ENCODE measurements at places on chromosomes 5 and 9.

GRCh38 chr9:27183131-27183530 is 74.1 kb downstream of the TEK start:
- no peak for DNase-seq

- DNase-seq: no peak
Observed at GRCh38 chr9:132984202-132985070, 5.9 kb downstream of the GFI1B start.

DNA sequence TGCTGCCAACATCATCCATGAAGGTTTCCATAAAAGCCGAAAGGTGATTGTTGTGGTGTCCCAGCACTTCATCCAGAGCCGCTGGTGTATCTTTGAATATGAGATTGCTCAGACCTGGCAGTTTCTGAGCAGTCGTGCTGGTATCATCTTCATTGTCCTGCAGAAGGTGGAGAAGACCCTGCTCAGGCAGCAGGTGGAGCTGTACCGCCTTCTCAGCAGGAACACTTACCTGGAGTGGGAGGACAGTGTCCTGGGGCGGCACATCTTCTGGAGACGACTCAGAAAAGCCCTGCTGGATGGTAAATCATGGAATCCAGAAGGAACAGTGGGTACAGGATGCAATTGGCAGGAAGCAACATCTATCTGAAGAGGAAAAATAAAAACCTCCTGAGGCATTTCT is 10.1 kb downstream of the TLR4 start:
- DNase-seq: no peak

- no peak for DNase-seq
Observed at GRCh38 chr9:92506184-92506857, 24.0 kb upstream of the ASPN start.

DNA sequence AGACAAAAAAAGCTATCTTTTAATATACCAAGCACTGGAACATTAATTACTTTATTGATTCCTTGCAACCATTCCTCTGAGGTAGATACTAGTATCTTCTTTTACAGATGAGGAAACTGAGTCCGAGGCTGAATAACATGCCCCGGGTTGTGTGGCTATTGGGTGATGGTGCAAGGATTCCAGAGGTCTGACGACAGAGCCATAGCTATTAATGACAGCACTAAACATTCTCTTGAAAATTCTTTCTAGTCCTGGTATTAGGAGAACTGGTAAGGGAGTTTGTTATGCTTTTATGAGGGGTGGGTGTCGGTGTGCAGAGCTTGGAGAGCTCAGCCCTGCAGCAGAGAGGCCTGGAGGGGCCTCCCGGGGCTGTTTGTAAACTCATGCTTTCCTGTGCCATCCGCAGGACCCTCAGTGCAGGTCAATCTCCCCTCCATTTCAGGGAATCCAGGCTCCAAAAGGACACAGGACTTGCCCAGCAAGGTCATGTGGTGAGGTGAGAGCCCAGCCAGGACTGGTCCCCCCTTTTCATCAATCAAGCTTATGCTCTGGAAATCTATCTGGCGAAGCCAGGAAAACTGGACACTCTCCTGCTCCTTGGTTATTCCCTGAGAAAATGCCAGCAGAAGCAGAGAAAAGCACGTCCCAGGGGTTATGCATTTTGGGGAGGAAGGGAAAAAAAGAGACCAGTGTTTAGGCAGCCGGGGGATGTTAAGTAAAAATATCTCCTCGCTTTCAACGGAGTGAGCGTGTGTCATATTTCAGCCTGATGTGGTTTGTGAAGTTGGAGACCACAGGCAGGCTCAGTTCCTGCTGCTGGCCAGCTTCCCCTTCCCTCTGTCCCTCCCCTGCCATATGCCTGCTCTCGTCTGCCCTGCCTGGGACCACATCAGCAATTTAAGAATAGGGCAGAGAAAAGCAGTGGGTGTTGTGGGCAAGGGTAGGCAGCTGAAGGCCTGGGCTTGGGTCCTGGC is 3.7 kb downstream of the GSN start:
- DNase-seq: no peak

- DNase-seq: no peak
Observed at GRCh38 chr5:72185496-72186329, 78.4 kb downstream of the MAP1B start.

GRCh38 chr9:1034271-1034670 is 15.9 kb upstream of the DMRT2 start:
- DNase-seq: no peak

GRCh38 chr5:73233461-73234203 is 60.6 kb downstream of the TMEM174 start:
- no peak for DNase-seq

GRCh38 chr9:82531795-82532194 is 531.1 kb downstream of the RASEF start:
- DNase-seq: no peak

GRCh38 chr5:175752826-175753535 is 95.1 kb downstream of the HRH2 start:
- DNase-seq: no peak

GRCh38 chr5:10538103-10538788 is 25.6 kb upstream of the ANKRD33B start:
- no peak for DNase-seq

DNA sequence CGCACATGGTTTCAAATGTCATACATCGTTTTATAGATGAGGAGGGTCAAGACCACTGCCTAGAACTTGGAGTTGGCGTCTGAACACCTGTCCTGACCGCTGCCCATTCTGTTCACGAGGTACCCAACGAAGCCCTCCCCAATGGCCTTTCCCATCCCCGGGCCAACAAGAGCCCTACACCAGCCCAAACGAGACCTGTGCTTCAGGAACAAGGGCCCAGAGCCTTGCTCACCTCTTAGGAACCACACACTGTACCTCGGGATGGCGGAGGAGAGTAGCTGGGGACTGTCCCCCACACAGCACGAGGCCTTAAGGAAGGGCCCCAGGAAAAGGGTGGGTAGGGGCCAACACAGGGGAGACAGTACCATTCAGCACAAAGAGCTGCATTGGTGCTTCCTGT is 3.0 kb downstream of the SURF6 start:
- no peak for DNase-seq

GRCh38 chr5:3006526-3006925 is 255.0 kb upstream of the IRX2 start:
- no peak for DNase-seq

- DNase-seq: no peak
Observed at GRCh38 chr5:147445917-147446316, 64.0 kb downstream of the DPYSL3 start.

DNA sequence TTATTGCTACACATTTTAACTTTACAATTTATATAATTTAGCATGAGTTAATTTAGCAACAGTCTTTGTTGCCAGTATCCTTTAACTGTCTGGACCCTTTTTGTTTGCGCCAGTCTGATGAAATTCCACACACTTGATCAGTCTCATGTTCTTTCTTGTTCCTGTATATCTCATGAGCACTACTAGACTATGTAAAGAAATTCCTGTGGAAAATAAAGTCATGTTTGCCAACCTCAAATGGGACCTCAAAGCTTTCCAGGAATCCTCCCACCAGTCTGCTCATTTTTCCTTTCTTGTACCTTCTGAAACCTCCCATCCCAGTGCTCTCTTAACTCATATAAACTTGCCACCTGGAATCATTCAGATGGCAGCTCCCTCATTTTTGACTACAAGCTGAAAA is 8.0 kb downstream of the DMXL1 start:
- no peak for DNase-seq

DNA sequence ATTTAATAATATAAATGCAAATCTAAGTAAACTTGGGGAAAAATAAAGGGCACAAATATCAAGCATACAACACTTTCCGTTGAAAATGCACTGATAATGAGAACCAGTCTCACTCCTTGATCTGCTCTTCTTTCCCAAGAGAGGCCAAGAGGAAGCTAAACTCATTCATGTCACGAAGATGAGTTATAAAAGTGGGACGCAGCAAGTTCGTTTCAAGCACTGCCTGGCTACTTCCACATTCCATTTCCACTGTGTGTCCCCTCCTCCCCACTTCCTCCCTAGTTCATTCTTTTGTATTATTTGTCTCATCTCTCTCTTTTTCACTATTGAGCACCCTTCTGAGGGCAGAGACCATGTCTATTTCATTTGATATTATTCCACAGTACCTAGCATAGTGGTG is 158.1 kb downstream of the SLC24A2 start:
- no peak for DNase-seq

- DNase-seq: no peak
Observed at GRCh38 chr9:5784526-5785315, 48.2 kb downstream of the ERMP1 start.

- DNase-seq: no peak
Observed at GRCh38 chr5:123090661-123091297, 1.7 kb downstream of the PRDM6 start.

DNA sequence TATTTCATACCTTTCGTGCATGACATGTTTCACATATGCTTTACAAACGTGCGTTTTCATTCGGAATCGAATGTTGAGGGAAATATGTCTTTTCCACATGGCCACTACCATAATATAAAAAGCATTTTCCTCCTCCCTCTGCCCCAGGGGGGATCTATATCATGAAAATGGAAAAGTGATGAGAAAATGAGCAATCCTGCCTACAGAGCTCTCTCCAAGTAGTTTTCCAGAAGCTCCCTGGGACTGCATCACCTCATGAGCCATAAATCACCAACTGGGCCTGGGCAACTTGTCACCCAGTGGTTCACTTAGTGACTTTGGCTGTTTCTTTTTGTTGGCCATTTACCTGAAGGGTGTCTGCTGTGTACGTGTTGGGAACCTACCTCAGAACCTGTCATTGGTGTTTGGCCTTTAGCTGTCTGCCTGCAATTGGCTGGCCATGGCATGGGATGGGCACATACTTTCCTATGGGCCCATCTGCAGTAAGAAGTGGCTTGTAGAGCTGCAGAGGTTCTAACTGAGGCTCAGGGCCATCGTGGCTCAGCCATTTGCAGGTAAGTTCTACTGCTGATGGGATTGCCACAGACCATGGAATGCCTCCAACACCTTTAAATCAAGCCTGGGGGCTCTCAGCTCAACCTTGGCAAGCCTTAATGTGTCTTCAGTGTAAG is 9.5 kb upstream of the TIFAB start:
- no peak for DNase-seq

DNA sequence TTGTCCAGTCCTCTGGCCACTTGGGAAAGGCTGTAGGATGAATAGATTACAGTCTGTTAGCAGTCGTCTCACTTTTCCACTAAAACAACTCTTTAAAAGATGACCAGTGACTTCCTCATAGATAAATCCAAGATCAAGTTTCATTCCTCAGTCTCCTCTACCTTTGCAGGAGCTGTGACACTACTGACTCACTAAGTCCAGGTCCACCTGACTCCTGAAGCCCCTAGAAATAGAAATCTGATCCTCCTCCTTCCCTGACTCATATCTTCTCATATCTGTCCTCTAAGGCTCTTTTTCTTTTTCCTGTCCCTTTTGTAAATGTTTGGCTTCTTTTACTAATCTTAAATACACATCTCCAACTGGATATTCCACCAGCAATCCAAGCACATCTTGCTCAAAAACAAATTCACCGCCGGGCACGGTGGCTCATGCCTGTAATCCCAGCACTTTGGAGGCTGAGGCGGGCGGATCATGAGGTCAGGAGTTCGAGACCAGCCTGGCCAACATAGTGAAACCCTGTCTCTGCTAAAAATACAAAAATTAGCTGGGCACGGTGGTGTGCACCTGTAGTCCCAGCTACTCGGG is 2.6 kb downstream of the CCDC125 start:
- DNase-seq: no peak

GRCh38 chr9:104094534-104095015 is 466 bp downstream of the SMC2 start:
- DNase-seq: no peak

- no peak for DNase-seq
Observed at GRCh38 chr9:86046930-86047341, 52.4 kb downstream of the GOLM1 start.

DNA sequence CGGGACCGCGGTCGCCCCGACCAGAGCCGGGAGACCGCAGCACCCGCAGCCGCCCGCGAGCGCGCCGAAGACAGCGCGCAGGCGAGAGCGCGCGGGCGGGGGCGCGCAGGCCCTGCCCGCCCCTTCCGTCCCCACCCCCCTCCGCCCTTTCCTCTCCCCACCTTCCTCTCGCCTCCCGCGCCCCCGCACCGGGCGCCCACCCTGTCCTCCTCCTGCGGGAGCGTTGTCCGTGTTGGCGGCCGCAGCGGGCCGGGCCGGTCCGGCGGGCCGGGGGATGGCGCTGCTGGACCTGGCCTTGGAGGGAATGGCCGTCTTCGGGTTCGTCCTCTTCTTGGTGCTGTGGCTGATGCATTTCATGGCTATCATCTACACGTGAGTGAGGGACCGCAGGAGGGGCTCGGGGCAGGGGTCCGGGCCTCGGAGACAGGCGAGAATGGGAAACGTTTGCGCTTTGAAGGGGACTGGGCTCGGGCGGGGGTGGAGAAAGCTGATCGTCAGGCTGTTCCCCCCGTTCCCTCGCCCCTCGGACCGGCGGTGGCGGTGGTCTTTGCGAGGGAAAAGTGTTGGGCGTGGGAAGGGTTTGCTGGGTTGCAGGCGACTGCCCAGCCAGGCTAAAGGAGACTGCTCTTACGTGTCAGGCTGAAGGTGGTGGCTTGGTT is 457 bp downstream of the UGCG start:
- peak; percentile 49 for DNase-seq

- no peak for DNase-seq
Observed at GRCh38 chr5:26622947-26623346, 415.4 kb downstream of the CDH9 start.

DNA sequence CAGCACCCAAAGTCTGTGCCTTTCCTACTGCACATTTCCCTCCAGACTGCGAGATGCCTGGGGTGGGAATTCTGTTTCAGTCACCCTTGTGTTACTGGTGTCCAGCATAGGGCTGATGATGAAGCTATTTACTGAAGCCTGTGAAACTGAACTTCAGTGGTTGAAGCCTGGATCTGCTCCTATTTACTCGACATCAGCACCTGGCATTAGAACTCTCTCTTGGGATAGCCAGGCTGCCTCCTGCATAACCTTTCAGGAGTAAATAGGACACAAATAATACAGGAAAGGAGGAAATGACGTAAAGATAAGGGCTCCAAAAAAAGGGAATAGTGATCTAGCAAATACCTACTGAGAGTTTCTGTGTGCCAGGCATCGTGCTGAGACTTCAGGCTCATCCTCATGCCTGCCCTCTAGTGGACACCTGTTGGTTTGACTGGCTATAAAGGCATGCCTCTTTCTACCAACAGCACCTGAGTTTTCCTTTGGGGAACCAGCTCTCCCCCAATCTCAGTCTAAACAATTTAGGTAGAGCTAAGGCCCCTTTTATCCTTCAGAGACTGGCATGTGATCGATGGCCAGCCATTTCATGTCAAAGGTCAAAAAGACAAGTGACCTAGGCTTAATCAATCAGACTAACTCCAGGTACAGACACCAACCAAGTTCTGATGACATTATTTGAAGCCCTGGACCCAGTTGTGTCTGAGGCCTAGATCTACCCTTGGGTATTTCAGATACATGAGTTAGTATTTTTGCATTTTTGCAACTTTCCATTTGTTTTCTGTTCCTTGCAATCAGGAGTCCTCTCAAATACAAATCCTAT is 192.1 kb upstream of the TRIM32 start:
- DNase-seq: no peak

- DNase-seq: no peak
Observed at GRCh38 chr9:78893774-78894401, 597.0 kb downstream of the PSAT1 start.

GRCh38 chr5:171269717-171270116 is 39.3 kb upstream of the TLX3 start:
- no peak for DNase-seq
